IMR-90 (cell line): ENCODE measurements at places on chromosomes 5 and 9.

GRCh38 chr5:111655169-111655924 lies 101.6 kb downstream of the NREP start:
- peak; percentile 70 for DNase-seq

GRCh38 chr9:32161720-32162119 lies 222.7 kb upstream of the ACO1 start:
- DNase-seq: no peak

- peak; percentile 53 for DNase-seq
Observed at GRCh38 chr9:72633966-72634365, 112.6 kb downstream of the TMC1 start.

DNA sequence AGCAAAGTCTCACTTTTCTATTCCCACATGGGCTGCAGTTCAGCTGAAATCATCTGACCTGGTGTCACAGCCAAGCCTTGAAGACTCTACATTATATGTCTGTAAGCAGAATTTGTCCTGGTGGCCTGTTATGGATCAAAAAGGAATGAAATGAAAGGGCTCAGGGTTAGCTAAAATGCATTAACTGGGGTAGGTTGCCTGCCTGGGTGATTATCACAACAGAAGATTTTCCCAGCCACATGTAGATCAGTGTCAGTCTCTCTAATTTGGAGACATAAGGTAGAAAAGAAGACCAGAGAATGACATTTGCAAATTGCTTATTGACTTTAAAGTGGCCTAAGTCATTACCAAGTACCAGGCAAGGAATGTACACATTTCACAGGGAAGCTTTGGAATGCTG lies 289.0 kb downstream of the CAAP1 start:
- no peak for DNase-seq

DNA sequence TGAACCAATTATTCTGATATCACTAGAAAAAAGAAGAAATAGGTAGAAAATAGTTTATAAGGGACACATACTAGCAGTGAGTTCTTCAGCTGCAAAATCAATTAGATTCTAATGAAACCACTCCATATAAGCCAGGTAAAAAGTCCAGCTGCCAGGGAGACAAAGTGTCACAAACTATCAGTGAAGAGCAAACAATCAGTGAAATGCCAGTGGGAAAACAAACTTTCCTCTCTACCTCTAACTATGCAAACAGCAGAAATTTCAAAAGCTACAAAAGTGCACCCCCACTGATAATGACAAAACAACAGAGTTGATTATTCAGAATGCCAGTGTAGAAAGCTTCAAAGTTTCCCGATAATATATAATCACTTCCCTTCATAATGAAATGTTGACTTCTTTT lies 637.2 kb upstream of the ITGA1 start:
- no peak for DNase-seq

GRCh38 chr5:169347786-169348185 lies 46.8 kb upstream of the SLIT3 start:
- DNase-seq: no peak

- DNase-seq: no peak
Observed at GRCh38 chr9:129007035-129007765, 20.9 kb downstream of the SH3GLB2 start.

DNA sequence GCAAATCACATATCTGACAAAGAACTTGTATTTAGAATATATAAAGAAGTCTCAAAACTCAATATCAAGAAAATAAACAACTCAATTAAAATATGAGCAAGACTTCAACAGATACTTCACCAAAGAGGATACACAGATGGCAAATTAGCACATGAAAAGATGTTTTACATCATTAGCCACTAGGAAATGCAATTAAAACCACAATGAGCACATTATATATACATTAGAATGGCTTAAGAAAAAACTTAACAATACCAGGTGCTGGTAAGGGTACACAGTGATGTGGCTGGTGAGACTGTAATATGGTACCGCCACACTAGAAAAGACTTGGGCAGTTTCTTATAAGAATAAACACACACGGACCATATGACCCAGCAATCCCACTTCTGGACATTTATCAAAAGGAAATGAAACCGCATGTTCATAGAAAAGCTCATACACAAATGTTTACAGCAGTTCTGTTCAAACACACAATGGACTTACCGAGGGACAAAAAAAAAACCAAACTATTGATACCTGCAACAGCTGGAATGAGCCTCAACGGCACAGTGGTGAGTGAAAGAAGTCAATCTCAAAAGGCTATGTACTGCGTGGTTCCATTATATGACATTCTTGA lies 27.6 kb downstream of the SEMA4D start:
- DNase-seq: peak; percentile 8

DNA sequence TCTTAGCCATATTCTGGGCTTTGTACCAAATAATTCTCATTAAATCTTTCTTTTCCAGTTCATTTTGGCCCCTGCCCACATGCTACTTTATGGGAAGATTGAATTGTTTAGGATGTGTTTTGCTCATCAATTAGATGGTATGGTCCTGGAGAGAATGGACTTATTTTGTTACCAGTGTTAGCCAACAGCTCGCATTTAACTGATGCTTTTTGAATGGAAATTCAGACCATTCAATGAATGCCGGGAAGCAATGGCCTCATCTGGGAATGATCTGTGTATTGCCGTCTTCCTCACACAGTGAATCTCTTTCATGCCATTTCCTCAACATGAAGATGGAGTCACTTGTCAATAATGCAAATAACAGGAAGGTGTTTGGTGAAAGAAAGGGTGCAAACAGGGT lies 370.6 kb upstream of the PIK3R1 start:
- DNase-seq: no peak

- DNase-seq: no peak
Observed at GRCh38 chr5:161857358-161857757, 9.4 kb downstream of the GABRA1 start.
